Right renal cortex interstitium (tissue), 3 donors: ENCODE measurements at places on chromosomes 11 and 22. TPM values are rescaled to one million over a fixed set of nuclear protein-coding genes. Genes with fewer than 3 reads are reported as not detected.

DNA sequence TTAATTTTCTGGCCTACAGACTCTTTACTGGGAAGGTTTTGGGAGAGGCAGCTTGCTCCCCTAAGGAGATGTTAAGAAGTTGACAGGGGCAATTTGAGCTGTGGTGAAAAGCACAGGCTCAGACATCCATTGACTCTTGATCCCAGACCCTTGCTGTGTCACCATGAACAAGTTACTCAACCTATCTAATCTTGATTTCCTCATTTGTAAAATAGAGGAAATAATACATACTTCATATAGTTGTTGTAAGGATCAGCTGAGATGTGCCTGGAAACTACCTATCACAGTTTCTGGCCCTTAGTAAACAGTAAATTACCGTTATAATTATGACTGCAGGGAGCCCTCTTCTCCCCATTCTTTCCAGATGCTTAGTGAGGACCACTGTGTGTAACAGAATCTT, 16.6 kb upstream of the SCGB1D4 start:
- no peak for DNase-seq

- no peak for DNase-seq
Measured at GRCh38 chr11:63961608-63962412, 12.6 kb upstream of the COX8A start.

DNA sequence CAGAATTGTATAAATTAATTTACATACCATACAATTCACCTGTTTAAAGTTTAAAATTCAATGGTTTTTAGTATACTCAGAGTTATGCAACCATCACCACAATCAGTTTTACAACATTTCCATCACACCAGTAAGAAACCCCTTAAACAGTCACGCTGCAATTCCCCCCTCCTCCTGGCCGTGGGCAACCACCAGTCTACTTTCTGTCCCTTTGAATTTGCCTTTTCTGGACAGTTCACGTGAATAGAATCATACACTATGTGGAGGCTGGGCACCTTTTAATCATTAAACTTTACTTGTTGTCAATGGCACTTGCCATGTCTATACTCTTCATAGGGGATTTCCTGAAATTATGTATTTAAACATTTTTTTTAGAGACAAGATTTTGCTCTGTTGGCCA, 20.1 kb upstream of the SWAP70 start:
- DNase-seq = no peak

GRCh38 chr11:24375931-24376330, 120.9 kb upstream of the LUZP2 start:
- DNase-seq = no peak

- DNase-seq = peak; percentile 53
Measured at GRCh38 chr11:33475993-33476392, 218.8 kb downstream of the HIPK3 start.

DNA sequence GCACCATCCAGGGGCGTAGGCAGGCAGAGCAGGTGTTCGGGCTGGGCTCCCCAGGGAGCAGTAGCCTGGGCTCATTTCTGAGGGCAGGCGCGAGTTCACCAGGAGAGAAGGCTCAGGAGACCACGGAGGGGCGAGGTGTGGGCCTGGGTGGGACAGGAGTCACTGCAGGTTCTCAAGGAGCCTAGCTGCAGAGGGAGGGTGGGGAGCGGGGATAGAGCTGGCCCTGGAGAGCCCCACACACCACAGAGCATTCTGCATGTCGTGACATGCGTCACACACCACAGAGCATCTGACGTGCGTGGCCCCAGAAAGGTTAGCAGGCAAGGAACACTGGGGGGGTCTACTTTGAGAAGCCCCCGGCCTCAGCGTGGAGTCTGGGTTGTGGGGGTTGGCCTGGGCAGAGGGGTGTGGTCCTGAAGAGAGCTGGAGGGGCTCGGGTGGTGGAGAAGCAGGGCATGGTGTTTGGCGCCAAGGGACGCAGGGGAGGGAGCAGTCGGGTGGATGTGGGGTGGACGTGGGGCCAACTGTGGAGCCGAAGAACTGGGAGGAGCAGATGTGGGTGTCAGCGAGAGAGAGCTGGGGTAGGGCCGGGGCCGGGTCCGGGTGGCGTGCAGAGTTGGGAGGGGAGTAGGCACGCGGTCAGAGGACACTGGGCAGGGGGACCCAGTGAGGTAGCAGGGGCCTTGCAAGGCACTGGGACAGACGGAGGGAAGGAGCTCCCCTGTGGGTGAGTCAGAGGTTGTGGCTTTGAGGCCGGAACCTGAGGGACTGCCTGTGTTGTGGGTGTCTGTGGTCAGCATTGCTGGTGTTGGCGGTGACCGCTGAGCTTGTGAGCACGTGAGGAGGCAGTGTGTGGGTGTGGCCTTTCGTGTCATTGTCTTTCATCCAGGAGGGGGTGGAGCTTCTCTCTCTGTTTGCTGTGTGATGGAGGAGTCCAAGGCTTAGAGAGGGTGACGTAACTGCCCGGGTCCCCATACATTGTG, 25.5 kb downstream of the CTTN start:
- DNase-seq = no peak

DNA sequence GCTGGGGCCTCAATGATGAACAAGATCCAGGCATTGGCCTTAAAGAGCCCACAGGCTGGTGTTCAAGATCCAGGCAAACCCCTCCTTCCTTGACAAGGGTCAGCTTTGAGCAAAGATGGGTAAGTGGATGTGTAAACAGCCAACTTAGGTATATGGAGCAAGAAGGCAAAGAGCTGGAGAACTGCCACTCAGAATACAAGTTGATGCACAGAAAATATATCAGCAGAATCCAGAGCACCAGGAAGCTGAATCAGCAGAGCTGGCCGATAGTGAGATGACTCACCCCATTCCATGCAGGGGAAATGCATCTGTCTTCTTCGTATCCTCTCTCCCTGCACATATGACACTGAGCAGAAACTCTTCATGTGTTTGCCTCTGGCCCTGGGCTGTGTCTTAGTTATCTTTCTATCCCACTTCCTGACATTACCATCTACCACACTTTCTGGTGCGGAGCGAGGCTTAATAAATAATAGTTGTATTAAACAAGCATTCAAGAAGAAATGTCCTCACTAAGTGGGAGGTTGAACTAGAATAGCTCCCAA, 57.8 kb downstream of the ENDOD1 start:
- no peak for DNase-seq

DNA sequence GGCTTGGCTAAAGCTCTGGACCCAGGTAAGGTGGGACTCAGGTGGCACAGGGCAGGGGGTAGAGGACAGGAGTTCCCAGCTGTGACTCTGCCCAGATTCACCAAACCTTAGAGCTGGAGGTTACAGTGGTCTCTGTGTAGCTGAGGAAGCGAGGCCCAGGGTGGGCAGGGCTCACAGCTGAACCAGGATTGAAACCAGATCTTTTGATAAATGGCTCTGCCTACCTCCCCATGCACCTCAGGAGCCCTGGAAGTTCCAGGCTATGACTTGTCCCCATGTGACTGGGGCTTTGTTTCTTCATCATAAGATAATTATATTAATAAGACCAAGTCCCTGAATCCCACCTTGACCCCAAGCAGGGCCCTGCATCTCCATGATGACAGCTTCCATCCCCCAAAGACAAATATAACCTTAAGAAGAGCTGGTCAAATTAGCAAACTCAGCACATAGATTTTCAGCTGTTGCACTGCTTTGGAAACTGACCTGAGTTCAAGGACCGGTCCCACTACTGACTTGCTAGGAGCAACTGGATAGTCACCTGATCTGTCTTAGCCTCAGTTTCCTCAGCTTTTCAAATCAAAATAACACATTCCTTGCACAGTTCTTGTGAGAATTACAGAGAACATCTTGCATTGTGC, 21.3 kb upstream of the TSKU start:
- no peak for DNase-seq

GRCh38 chr11:78110351-78110750, 29.1 kb downstream of the ALG8 start:
- DNase-seq = no peak

Gene SLC22A25
- polyA plus RNA-seq = not detected

Gene MICAL2
- 6.7 TPM for polyA plus RNA-seq

Gene MMP7
- polyA plus RNA-seq = 25.7 TPM

Gene NLRP10
- not detected for polyA plus RNA-seq
